Brain pericyte (primary cell): ENCODE measurements at places on chromosomes 16 and 17.

DNA sequence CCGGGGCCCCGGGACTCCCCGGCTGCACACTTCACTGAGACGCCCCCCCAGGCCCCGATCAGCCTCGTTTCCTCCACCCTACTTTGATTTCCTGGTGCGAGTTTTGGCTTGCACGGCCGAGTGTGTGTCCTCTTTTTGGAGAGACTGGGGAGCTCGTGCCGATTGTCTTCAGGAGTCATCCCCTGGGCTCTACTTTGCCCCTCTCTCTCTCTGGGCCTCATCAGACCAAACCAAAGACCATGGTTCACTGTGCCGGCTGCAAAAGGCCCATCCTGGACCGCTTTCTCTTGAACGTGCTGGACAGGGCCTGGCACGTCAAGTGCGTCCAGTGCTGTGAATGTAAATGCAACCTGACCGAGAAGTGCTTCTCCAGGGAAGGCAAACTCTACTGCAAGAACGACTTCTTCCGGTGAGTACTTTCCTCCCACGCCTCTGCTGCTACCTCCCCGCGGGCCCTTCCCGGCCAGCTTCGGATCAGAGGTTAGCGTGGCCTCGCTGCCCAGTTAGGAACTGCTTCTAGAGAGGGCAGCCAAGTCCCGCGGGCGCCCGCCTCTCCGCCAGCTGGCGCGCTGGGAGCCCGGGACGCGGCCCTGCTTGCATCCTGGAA, 787 bp downstream of the LHX1 start:
- DNase-seq, result no peak

DNA sequence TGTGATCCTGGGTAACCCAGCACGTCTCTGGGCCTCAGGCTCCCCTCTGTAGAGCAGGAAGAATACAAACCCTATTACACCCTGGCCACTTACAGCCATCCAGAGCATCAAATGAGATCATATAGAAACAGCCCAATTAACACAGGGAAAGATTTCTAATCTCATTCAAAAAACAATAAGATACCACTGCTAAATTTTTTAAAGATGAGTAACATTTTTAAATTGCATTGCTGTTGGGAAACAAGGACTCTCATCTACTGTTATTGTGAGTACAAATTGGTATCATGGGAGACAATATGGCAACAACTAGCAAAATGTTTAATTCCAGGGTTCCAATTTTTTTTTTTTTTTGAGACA, 41.1 kb downstream of the SRL start:
- DNase-seq, result no peak

DNA sequence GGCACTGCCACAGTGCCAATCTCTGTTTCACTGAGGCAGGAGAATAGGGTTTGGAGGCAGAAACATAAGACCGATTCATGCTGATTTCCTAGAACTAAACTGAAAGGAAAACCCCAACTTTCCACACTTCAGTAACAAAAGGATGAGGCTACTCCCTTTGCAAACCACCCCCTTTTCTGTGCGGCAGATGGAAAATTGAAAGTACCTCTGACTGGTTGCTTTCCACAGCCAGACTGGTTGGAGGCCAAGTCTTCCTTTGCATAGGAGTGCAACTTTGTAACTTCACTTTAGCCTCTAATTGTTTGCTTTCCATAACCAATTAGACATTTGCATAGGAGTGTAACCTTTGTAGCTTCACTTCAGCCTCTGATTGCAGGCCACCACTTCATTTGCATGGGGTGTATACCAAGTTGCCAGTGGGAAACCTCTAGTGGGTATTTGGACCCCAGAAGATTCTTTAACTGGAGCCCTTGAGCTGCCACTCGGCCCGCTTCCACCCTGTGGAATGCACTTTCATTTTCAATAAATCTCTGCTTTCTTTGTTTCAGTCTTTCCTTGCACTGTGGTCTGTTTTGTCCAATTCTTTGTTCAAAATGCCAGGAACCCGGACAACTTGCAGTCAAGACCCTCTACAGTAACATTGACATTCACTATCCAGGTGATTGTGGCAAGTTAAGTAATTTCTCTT, 252.0 kb downstream of the UTP18 start:
- no peak for DNase-seq

DNA sequence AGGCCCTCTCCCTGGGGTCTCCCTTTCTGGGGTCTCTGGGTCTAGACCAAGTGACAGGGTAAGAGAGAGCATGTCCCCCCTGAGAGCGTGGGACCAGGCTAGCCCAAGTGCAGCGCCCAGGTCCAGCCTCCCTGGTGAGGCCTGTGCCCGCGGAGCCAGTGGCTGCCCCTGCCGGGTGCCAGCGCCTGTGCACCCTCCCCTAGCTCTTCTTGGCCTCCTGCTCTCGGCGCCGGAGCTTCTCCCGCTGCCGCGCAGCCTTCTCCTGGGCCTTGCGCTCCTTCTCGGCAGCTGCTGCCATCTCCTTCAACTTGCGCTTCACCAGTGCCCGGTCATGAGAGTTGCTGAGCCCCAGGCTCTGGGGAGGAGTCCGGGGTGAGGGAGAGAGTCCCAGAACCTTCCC, 17.3 kb downstream of the SAMD14 start:
- DNase-seq, result no peak

DNA sequence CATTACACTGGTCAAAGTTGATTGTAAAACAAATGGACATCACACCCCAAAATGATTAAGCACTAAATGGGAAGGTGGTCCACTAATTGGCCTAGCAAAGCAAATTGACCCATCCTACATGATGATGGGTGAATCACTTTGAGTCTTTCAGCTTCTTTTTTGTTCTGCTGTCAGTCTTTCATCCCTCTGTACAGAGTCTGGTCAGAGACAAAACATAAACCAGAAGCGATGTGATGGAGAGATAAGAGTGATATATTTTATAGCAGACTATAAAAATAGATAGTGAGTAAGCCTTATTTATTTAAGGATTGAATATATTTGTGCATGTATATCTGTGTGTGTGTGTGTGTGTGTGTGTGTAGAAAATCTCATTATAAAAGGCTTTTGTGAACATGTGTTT, 618.4 kb upstream of the SOX9 start:
- DNase-seq, result no peak
